T47D (cell line): ENCODE measurements at places on chromosomes 12 and 14.

DNA sequence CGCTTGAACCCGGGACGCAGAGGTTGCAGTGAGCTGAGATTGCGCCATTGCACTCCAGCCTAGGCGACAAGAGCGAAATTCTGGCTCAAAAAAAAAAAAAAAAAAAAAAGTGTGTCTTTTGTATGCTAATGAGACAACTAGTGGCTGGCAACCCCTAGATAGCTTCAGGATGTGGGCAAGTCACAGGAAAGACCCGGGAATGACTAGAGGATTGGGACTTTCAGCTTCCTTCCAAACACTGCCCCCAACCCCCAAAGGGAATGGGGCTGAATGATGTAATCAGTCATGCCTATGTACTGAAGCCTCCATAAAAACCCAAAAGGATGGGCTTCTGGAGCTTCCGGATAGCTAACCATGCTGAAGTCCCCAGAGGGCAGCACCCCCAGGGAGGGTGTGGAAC, 28.6 kb downstream of the USP44 start:
- DNase-seq: no peak

DNA sequence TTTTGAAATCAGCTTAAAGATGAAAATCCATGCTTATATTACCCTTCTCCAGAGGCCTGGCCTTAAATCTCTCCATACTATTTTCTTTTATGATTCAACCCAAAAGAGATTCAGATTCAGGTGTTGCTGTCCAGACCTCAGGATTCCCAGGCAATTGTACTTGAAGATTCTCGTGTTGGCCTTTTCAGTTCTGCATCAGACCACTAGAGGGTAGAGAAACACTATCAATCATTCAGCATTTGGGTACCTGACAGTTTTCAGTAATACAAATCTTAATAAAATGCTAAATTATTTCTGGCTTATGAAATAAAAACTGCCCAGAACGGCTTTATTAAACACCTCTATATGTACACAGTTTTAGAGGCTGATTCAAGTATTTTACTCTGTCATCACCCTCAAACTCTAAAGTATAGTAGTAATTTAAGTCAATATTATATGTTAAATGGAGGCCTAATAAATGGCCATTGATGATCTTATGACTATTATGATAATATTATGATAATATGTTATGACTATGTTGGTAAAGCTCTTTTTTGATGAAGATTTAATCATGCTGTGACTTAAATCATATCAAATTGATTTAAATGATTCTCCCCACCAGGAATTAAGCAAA, 301.1 kb downstream of the DUSP6 start:
- peak; percentile 45 for DNase-seq

- peak; percentile 84 for DNase-seq
These were observed 63.8 kb downstream of the FBXO33 start for GRCh38 chr14:39368261-39368959.

- no peak for DNase-seq
These were observed 268.2 kb downstream of the SOX5 start for GRCh38 chr12:23681237-23681636.

- DNase-seq: no peak
These were observed 16.1 kb upstream of the RND1 start for GRCh38 chr12:48881686-48882314.

DNA sequence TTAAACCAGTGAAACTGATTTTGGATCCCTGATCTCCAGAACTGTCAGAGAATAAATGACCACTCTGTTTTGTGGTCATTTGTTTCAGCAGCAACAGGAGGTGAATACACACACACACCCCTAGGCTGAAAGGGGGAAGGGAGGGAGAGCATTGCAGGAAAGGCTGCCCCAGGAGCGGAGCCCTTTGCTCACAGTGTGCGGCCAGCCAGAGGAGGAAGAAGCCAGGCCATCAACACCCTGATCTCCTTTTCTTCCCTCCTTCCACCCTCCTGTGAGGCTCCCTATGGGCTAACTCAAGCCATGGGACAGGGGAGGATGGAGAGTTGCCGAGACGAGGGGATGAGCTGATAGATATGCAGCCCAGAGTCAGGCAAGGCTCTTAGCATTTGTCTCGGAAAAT, 211.9 kb downstream of the TBX5 start:
- no peak for DNase-seq

GRCh38 chr12:46701356-46701755, 124.4 kb downstream of the SLC38A4 start:
- DNase-seq: no peak

DNA sequence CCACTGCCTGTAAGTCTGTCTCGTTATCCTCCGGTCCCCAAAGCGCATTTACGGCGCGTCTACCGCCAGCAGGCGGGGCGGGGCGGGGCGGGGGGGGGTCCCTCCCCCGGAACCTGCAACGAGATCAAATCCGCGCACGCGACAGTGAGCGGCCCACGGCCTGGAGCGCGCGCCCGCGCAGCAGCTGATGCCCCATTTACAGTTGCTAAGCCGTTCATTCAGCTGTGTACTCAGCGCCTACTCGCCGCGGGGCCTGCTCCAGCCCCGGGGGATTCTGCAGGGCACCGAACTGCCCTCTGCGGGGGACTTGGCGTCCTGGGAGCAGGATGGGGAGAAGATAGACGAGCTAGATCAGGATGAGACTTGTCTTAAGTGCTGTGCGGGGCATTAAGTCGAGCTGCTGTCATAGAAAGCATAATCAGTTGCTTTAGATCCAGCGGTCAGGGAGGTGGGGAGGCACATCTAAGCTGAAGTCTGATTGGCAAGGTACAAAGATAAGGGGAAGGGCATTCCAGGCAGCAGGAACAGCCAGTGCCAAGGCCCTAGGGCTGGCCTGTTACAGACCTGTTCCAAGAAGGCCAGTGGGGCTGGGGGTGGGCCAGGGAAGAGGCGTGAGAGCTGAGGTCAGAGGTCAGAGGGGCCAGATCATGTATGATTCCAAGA, 1.4 kb upstream of the CCDC85C start:
- peak; percentile 82 for DNase-seq

DNA sequence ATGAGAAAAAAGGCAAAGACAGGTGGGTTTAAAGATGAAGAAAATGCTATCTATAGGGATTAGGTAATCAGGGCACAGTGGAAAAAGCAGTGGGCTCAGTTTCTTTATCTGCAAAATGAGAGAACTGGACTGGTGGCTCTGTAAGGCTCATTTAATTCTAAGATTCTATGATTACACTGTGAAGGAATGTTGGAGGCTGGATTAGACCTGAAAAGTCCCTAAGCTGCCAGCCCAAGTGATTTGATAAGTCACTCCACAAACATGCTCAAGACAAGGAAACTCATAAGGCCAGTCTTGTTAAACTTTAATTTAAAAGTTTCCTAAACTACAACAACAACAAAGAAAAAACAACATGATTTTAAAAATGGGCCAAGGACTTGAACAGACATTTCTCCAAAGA, 75.1 kb downstream of the DCAF5 start:
- peak; percentile 12 for DNase-seq

GRCh38 chr14:96037891-96038557, 1.1 kb upstream of the C14orf132 start:
- DNase-seq: peak; percentile 42

DNA sequence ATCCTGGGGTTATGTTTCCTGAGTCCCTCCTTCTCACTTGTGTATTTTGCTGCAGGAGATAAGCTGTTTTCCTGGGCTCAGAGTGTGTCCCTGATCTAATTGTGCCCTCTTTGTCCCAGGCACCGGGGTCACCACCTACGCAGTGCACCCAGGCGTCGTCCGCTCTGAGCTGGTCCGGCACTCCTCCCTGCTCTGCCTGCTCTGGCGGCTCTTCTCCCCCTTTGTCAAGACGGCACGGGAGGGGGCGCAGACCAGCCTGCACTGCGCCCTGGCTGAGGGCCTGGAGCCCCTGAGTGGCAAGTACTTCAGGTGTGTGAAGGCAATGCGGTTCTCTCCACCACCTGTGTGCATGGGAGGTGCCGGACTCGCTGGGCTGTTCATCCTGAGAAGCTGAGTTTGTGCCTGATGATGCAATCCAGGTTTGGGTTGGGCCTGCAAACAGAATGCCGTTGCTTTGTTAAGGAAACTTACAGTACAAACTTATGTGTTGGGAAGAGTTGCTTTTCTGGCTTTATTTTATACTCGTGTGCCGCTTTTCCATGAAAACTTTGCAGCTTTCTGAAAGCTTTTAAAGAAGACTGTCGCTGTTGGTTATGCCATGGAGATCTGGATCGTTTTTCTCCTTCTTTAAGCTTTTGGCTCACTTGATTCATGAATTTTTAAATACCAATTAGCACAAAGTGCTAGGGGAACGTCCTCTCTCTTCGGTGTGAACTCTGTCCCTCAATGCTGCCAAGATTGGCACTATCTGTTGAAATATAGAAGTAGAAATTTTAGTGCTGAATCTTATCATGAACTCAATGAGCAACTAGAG, 27.6 kb downstream of the RDH12 start:
- peak; percentile 51 for DNase-seq

DNA sequence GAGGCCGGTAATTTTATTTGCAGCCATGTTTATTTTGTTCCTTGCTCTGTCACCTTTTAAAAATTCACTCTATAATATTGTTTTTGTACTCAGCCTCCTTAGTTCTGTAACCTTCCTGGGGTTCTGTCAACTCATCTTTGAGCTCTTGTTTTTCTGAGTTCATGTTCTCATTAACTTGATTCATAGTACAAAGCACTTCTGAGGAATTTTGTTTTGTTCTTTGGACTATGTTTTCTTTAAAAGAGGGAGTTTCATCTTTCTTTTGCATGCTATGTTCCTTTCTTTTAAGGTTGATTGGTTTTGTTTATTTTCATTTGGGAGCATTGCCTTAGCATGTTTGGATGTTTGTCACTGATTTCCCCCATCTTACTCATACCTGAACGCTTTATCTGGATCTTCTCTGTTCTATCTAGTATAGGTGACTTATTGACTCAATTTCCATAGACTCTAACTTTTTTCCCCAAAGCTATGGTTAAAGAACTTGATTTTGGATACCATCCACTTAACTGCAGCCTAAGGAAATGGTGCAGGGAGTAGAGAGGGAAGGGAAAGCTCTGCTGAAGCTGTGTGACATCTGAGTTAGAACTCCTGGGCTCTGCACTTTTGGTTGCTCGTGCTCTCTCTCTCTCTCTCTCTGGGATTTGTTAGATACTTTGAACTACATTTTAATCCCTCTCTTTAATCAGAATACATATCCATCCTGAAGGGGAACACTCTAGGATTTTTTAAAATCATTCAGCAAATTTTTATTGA, 268.5 kb downstream of the PAWR start:
- no peak for DNase-seq

GRCh38 chr14:25006031-25006430, 43.9 kb downstream of the STXBP6 start:
- DNase-seq: no peak

- DNase-seq: no peak
These were observed 71.3 kb upstream of the SCN8A start for GRCh38 chr12:51519755-51520154.

GRCh38 chr14:64812412-64812811, 67.3 kb downstream of the SPTB start:
- peak; percentile 60 for DNase-seq

GRCh38 chr12:64125913-64126312, 96.2 kb downstream of the KICS2 start:
- no peak for DNase-seq

- no peak for DNase-seq
These were observed 58.0 kb downstream of the KCNA5 start for GRCh38 chr12:5101686-5102085.

- DNase-seq: no peak
These were observed 116.8 kb downstream of the WIF1 start for GRCh38 chr12:65004270-65004669.

GRCh38 chr14:102046337-102047278, 40.2 kb downstream of the HSP90AA1 start:
- peak; percentile 96 for DNase-seq

GRCh38 chr12:18145924-18146323, 55.9 kb upstream of the RERGL start:
- no peak for DNase-seq

GRCh38 chr14:35229084-35229791, 62.9 kb upstream of the PSMA6 start:
- DNase-seq: no peak

DNA sequence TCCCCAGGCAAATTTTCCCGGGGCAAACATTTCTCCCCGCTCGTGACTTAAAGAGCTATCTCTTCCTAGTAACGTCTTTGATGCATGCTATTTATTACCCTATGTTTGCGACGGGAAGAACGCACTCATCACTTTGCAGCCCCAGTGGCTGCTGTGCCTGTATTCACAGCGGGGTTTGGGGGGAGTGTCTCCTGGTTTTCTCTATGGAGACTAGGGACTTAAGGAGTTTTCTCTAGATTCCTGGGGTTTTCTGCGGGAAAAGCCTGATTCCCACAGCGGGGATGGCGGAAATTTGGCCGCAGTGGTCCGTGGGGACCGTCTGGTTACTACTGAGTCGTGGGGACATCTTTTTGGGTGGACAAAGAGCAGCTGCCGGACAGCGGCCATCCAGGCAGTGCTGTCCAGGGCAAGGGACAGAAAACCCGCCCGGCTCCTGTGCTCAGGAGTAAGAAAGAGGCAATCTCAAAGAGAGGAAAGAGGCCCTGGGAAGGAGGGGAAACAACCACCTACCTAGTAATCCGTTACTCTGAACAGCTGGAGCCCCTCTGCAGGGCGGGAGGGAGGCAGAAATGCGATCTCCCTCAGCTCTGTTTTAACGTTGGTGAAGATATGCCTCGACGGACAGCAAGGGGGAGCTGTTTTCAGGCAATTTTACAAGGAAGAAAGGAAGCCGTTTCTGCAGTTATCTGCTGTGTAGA, 771 bp upstream of the AVPR1A start:
- DNase-seq: peak; percentile 65

DNA sequence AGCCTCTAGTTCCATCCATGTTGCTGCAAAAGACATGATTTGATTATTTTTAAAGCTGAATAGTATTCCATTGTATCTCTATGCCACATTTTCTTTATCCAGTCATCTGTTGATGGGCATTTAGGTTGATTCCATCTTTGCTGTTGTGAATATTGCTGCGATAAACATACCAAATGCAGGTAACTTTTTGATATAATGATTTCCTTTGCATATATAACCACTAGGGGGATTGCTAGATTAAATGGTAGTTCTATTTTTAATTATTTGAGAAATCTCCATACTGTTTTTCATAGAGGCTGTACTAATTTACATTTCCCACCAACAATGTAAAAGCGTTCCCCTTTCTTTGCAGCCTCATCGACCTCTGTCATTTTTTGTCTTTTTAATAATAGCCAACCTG, 342.5 kb downstream of the MDGA2 start:
- DNase-seq: no peak

DNA sequence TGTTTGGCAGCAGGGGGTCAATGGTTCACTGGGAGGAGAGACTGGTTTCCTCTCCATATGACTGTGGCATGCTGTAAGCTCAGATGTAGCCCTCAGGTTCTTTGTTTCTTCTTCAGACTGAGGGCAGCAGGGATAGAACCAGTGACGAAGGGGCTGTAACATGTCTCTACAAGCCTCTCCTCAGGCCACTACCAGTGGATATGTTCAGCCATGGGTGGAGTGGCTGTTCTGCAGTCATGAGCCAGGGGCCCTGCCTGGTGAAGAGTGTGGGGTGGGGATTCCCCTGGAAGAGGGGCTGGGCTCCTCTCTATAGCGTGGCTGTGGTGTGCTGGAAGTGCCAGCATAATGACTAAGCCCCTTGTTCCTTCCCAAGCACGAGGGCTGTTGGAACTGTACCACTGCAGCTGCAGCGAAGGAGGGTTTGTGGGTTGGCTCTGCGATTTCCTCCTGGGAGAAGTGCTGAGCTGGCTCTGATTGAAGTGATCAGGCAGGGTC, 55.8 kb downstream of the CMAS start:
- DNase-seq: no peak

GRCh38 chr14:39367387-39367751, 64.9 kb downstream of the FBXO33 start:
- DNase-seq: no peak
